ENCODE measurements at places on chromosomes 3 and 15. TPM values are rescaled to one million over a fixed set of nuclear protein-coding genes. Genes with fewer than 3 reads are reported as not detected.
A peak's percentile ranks its signal among the peaks of the same experiment; 100 is the strongest.

GRCh38 chr15:96736384-96736783, 405.9 kb downstream of the NR2F2 start:
- no peak for DNase-seq
- H3K36me3 ChIP-seq = no peaks in the 10 kb centered on the region
- H3K27me3 ChIP-seq = no peaks in the 10 kb centered on the region

- no peak for DNase-seq
- no peak overlapping the region for H3K4me3 ChIP-seq
- no peak overlapping the region for H3K27ac ChIP-seq
Observed at GRCh38 chr3:18233987-18234716, 191.0 kb downstream of the SATB1 start.

Gene RAD18
- total RNA-seq = 23.0 TPM

Gene SLC51B
- not detected for total RNA-seq

GRCh38 chr15:90336705-90337141, 15.4 kb upstream of the ZNF774 start:
- no peak for DNase-seq
- no peaks in the 10 kb centered on the region for H3K36me3 ChIP-seq
- H3K4me3 ChIP-seq = no peak overlapping the region
- H3K27me3 ChIP-seq = no peaks in the 10 kb centered on the region
- H3K27ac ChIP-seq = peak overlapping the region; percentile 29

GRCh38 chr3:78690766-78691165, 1077.0 kb downstream of the ROBO1 start:
- no peaks in the 10 kb centered on the region for H3K4me1 ChIP-seq
- H3K27ac ChIP-seq = no peak overlapping the region
- no peak overlapping the region for H3K4me3 ChIP-seq
- no peaks in the 10 kb centered on the region for H3K36me3 ChIP-seq
- no peak for DNase-seq
- H3K27me3 ChIP-seq = no peaks in the 10 kb centered on the region

Gene IL17RD
- not detected for total RNA-seq

- no peak for DNase-seq
- no peaks in the 10 kb centered on the region for H3K36me3 ChIP-seq
- H3K4me3 ChIP-seq = no peak overlapping the region
- peaks cover 15% of the 10 kb centered on the region for H3K27me3 ChIP-seq
- no peak overlapping the region for H3K27ac ChIP-seq
Observed at GRCh38 chr3:119063471-119063870, 28.8 kb upstream of the IGSF11 start.

- DNase-seq = no peak
- no peaks in the 10 kb centered on the region for H3K4me1 ChIP-seq
- no peak overlapping the region for H3K27ac ChIP-seq
- no peak overlapping the region for H3K4me3 ChIP-seq
- no peaks in the 10 kb centered on the region for H3K27me3 ChIP-seq
Observed at GRCh38 chr15:46956456-46956855, 760.8 kb upstream of the SEMA6D start.

Gene LSM3
- 6.3 TPM for total RNA-seq

GRCh38 chr15:25439369-25439836, 579 bp upstream of the UBE3A start:
- H3K36me3 ChIP-seq = no peaks in the 10 kb centered on the region
- H3K27ac ChIP-seq = peak overlapping the region; percentile 88
- H3K27me3 ChIP-seq = no peaks in the 10 kb centered on the region
- H3K4me3 ChIP-seq = peak overlapping the region; percentile 93
- peaks cover 22% of the 10 kb centered on the region for H3K4me1 ChIP-seq

DNA sequence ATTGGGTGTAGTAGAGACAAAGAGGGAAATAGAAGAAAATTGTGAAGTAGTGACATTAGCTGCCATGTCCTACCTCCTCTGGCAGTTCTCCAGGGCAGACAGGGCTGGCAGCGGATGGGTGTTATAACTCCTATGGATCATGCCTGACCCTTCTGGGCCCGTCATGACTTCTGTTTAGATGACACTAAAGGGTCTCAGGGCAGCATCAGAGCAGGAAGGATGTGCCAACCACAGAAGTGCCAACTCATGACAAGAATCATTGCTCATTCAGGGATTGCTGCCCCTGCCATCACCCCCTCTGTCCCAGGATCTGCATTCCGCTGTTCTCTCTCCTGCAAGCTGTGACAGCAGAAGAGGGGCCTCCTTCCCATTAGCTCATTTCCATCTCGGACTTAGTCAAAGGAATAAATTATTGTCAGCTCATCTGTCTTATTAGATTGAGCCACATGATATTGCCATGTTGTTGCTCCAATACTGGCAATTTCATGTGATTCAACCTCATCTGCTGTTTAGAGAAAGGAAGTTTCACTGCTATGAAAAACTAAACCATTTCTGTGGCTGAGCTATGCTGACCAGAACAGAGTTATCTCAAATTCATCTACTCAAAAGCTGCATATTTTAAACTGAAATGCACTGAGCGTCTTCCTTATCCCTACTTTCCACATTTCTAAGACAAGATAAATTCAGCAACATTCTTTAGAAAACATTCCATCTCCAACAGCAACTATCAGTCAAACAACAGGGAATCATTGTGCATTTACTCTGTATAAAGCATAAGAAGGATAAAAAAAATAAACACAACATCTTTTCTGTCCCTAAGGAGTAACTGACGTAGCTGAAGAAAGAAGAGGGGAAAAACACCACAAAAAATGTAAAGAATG, 271.6 kb downstream of the FHIT start:
- H3K27me3 ChIP-seq = no peaks in the 10 kb centered on the region
- no peak overlapping the region for H3K4me3 ChIP-seq
- no peaks in the 10 kb centered on the region for H3K4me1 ChIP-seq
- no peak for DNase-seq
- H3K27ac ChIP-seq = no peak overlapping the region
- H3K36me3 ChIP-seq = peaks cover 2% of the 10 kb centered on the region

DNA sequence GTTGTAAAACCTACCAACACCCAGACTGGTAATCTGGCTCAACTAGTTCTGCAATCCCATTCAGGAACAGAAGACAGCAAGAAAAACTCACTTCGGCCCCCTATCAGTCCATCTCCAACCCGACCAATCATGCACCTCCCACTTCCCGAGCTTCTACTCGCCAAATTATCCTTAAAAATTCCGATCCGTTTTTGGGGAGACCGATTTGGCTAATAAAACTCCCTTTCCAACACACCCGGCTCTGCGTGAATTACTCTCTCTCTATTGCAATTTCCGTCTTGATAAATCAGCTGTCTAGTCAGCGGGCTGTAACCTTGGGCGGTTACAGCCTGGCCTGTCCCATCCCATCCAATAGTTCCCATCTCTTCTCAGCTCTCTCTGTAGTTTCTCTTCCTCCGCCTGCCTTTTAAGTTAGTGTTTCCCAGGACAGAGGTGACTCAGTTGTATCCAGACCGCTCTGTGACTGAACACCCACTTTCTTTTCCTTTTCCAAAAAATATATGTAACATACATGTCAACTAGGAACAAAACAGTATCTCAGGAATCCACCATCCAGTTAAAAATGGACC, 780 bp upstream of the ACAD9 start:
- H3K4me1 ChIP-seq = peaks cover 50% of the 10 kb centered on the region
- H3K27ac ChIP-seq = peak overlapping the region; percentile 100
- peaks cover 5% of the 10 kb centered on the region for H3K36me3 ChIP-seq
- no peak for DNase-seq
- H3K27me3 ChIP-seq = no peaks in the 10 kb centered on the region
- H3K4me3 ChIP-seq = peak overlapping the region; percentile 93

- H3K4me3 ChIP-seq = no peak overlapping the region
- H3K27me3 ChIP-seq = peaks cover 6% of the 10 kb centered on the region
- H3K27ac ChIP-seq = no peak overlapping the region
Observed at GRCh38 chr3:196138482-196139254, 56.8 kb upstream of the TFRC start.

DNA sequence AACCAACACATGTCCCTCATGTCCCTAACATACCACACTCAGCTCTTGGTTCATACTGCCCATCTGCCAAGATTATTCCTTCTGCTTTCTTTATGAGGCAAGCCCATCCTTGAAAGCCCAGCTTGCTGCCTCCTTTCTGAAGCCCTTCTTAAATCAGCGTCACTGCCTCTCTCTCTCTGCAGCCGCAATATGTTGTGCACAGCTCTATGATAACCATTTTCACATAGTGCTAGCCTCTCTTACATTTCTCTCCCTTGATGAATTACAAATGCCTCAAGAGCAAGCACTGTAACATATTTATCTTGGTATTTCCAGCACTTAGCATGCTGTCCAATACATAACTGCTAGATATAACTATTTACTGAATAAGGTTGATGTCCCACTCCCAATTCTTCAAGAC, 86.5 kb downstream of the TNIK start:
- no peak overlapping the region for H3K4me3 ChIP-seq
- H3K27me3 ChIP-seq = no peaks in the 10 kb centered on the region
- H3K36me3 ChIP-seq = no peaks in the 10 kb centered on the region

DNA sequence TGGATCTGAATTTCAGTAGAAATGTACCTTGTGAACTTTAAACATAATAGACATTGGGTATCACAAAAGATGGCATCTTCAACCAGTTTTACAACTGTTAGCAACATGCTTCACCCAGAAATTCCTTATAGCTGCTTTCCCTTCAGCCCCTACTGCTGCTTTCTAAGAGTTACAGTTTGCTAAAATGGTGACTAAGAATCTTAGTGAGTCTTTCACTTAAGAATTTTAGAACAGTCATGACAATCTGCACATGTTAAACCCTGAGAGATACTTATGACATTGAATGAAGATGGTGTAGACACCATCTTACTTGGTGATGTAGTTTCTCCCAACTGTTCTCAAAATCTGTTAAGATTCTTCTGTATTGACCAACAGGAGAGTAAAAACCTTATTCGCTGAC, 129.7 kb upstream of the UBE2E1 start:
- no peak for DNase-seq
- H3K4me1 ChIP-seq = no peaks in the 10 kb centered on the region
- H3K36me3 ChIP-seq = peaks cover 2% of the 10 kb centered on the region
- no peak overlapping the region for H3K4me3 ChIP-seq
- peaks cover 36% of the 10 kb centered on the region for H3K27me3 ChIP-seq

Gene SUMF1
- total RNA-seq = 15.3 TPM

DNA sequence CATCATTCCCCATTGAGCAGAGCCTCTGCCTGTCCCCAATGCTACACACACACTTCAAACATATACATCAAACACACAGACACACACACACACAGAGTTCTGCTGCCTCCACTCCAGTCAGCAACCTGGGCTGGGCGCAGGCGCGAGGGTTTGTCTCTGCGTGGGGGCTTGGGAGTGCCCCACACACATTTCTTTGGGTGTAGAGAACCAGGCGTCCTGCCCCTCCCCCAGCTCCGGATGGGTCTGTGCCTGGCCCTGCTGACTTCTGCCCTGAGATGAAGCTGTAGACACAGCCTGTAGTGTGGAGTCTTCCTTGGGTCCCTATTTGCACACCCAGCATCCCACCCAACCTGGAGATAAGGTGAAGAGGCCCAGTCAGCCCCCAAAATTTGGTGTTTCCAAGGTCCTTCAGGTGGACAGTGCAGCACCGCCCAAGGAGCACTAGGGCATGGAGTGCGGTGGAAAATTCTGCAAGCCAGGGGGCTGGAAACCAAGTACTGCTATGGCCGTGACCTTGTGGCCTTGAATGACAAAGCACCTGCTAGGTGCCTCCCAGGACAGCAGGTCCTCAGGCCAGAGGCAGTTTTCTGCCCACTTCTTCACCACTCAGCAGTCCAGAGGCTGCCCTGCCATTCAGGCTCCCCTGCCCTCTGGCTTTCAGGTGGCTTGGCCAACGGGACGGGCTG, 26.8 kb downstream of the FBXW12 start:
- H3K4me3 ChIP-seq = no peak overlapping the region
- DNase-seq = no peak
- peaks cover 4% of the 10 kb centered on the region for H3K36me3 ChIP-seq
- H3K27ac ChIP-seq = no peak overlapping the region

Gene C3orf22
- not detected for total RNA-seq

Gene PLSCR5
- not detected for total RNA-seq

- H3K36me3 ChIP-seq = peaks cover 21% of the 10 kb centered on the region
- H3K27ac ChIP-seq = no peak overlapping the region
- DNase-seq = no peak
- no peaks in the 10 kb centered on the region for H3K27me3 ChIP-seq
Observed at GRCh38 chr3:126016616-126017015, 47.6 kb downstream of the ROPN1B start.

DNA sequence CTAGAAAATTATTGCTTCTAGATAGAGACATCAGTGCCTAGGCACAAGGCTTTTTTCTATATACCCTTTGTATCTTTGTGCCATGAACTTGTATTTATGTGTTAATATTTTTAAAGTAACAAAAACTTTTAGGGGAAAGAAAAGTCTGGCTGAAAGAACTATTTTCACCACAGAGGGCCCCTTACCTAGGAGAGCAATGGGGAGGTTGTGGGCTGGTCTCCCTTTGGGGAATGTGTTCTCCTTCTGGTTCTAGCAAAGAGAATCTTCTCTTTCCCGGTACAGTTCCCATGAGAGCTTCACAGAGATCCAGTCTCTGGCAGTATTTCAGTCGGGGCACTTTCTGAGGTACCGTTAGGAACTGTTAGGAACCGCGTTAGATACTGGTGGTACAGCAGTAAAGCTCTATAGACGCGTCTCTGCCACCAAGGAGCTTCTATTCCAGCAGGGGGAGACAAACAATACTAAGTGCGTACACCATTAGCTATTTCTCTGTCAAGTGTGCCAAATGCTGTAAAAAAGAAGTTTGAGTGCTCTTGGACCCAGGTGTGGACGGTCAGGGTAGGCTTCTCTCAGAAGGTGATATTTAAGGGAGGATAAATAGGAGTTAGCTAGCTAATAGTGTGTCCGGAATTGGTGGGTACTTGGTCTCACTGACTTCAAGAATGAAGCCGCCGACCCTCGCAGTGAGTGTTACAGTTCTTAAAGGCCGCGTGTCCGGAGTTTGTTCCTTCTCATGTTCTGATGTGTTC, 4.6 kb upstream of the EPB42 start:
- DNase-seq = no peak
- H3K27me3 ChIP-seq = peaks cover 34% of the 10 kb centered on the region
- H3K4me1 ChIP-seq = peaks cover 8% of the 10 kb centered on the region

- no peak for DNase-seq
- peak overlapping the region; percentile 96 for H3K4me3 ChIP-seq
- H3K27me3 ChIP-seq = peaks cover 23% of the 10 kb centered on the region
- peaks cover 3% of the 10 kb centered on the region for H3K36me3 ChIP-seq
Observed at GRCh38 chr15:83205725-83206324, 1.8 kb downstream of the HDGFL3 start.

Gene MUC20
- 6.4 TPM for total RNA-seq

Gene DNAJB11
- 101 TPM for total RNA-seq

DNA sequence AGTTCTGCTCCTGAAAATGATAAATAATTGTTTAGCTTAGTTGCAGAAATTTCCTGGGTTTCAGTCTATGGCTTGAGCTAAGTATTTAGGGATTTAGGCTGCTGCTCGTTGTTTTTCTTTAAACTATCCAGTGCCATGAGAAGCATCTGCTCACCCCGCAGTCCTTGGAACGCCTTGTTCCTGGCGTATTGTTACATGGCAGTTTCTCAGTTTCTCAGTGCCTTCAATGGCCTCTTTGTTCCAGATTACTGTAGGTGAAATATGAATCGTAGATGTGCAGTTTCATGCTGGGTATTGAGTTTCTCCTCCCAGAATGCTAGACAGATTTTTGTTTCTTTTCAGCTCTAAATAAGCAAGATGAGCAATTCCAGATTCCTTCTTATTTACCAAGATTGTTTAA, 269.5 kb upstream of the GBE1 start:
- no peak for DNase-seq
- no peaks in the 10 kb centered on the region for H3K36me3 ChIP-seq

- DNase-seq = no peak
- no peaks in the 10 kb centered on the region for H3K36me3 ChIP-seq
- no peaks in the 10 kb centered on the region for H3K4me1 ChIP-seq
- no peak overlapping the region for H3K4me3 ChIP-seq
- H3K27ac ChIP-seq = no peak overlapping the region
Observed at GRCh38 chr3:188031121-188031520, 122.8 kb upstream of the LPP start.

Gene RASL12
- not detected for total RNA-seq

GRCh38 chr15:100234158-100235029, 107.4 kb downstream of the ADAMTS17 start:
- no peak for DNase-seq
- peaks cover 16% of the 10 kb centered on the region for H3K4me1 ChIP-seq
- H3K4me3 ChIP-seq = no peak overlapping the region

Gene CLSTN2
- total RNA-seq = not detected
